Activated T-helper 2 cell treated with anti-CD3 and anti-CD28 coated beads, Interferon-gamma antibody, Interleukin-2, Interleukin-4, amounts not matched to agents 10 μg/mL and 5 μg/mL and 100 μg/mL, durations not matched to agents 14 hours and 24 hours and 36 hours (primary cell): ENCODE measurements at places on chromosomes 11 and 22. TPM values are rescaled to one million over a fixed set of nuclear protein-coding genes. Genes with fewer than 3 reads are reported as not detected.

DNA sequence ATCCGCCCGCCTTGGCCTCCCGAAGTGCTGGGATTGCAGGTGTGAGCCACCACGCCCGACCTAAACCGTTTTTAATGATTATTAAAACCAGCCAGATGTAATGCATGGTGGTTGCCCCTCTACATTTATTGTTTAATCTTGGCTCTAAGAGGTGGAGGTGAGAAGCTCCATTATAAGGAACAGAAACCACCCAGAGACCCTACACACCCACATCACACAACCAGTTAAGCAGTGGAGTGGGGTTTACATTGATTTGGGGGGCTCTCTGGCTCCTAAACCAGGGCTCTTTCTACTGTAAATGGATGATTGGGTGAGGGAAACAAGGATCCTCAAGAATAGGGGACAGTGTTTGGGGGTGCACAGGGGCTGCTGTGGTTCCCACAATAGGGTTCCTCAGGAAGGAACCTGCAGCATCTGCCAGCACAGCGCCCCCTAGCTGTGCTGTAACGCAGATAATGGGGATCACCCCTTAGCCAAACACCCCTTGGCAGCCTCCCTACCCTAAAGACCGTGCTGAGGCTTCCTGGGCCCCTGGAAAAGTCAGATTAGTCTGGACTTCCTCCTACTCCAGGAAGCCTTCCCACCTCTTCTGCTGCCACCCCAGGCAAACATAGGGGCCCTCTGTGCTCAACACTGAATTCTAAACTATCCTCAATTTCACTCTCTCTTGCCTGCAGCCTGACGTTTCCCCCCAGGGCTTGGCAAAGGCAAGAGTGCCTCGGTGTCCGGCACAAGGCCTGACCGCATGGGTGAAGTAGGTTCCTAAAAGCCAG, 2.4 kb downstream of the MPST start:
- peak; percentile 42 for DNase-seq

DNA sequence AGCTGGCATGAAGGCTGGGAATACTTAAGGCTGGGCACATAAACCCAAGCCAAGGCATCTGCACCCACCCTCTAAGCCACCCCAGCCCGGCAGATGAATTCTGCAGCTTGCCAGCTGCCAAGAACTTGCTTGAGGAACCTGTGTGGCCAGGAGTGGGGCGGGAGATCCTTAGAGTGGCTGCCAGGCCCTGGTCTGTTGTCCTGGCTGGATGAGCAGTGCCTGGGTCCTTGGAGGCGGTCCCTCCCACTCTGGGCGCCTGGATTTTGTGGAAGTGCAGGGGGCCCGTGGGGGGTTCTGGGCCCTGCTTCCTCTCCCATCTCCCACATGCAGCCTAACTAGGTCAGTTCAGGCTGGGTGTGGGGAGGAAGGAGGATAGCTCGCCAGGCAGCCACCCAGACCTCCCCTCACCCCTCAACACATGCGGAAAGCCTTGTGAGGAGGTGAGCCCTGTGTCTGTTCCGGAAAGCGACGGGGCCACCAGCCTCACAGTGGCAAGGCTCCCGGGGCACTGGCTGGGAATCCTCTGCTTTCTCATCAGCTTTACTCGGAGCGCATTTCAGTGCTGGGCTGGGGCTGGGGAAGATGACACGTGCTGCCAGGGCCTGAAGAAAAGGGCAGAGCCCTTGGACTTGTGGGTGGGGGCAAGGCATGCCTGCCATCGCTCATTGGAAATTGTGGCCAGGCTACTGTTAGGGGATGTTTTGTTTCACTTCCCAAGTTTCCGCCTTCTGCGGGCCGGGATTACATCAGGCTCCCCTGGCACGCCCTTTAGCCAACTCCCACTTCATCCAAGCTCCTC, 8.4 kb downstream of the DAGLA start:
- no peak for DNase-seq

DNA sequence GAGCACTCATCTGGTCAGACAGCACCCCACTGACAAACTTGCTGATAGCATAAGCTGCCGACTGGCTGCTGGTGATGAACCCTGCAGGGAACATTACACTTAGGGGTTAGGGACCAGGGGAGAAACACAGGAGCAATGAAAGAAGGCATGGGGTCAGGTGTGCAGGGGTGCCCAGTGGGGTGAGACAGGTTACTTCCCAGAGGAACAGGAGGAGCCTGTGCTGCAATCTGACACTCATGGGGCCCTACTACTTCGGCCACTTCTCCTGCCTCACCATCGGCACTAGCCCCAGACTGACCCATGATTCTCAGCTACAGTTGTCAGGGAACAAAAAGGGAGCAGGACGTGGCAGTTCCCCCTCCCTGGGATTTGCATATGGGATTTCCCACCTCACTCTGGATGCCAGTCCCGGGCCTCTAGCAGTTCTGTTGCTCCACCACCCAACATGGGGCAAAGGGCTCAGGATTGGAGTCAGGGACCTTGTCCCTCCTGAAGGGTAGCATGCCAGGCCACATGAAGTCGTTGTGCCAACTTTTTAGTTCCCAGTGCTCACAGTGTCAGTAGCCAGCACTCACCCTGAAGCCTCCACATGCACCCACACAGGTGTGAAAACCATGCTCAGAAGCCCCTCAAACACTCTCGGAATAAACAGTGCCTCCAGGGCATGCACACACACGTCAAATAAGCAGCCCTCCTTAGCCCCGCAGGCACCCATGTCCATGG, 2.2 kb downstream of the SLC37A4 start:
- DNase-seq: no peak

GRCh38 chr11:20599221-20600019, at the start of gene SLC6A5:
TSS of gene SLC6A5 (plus strand) at chr11:20599608. CDS start at chr11:20599673, 65 bp downstream.
- DNase-seq: peak; percentile 20

C11orf86 gene
- not detected in 2 replicates for total RNA-seq
